Activated B cell treated with CpG ODN at 0.5 μM for 24 hours (primary cell): ENCODE measurements at places on chromosomes 13 and 19. TPM values are rescaled to one million over a fixed set of nuclear protein-coding genes. Genes with fewer than 3 reads are reported as not detected.
A peak's percentile ranks its signal among the peaks of the same experiment; 100 is the strongest.

Gene ZNF382
- total RNA-seq, result 11.5 and 14.4 TPM in 2 replicates

Gene PCDH20
- not detected in 2 replicates for total RNA-seq

Gene ZNF14
- 11.8 and 13.4 TPM in 2 replicates for total RNA-seq

Gene REXO1
- total RNA-seq, result 56.3 and 69.6 TPM in 2 replicates

- H3K4me1 ChIP-seq, result peaks cover 36% of the 10 kb centered on the region
- H3K27me3 ChIP-seq, result peaks cover 9% of the 10 kb centered on the region
- no peaks in the 10 kb centered on the region for H3K36me3 ChIP-seq
- H3K4me3 ChIP-seq, result no peak overlapping the region
- H3K27ac ChIP-seq, result no peak overlapping the region
- DNase-seq, result no peak
These were observed 61.9 kb downstream of the FLT1 start for GRCh38 chr13:28432816-28433560.

DNA sequence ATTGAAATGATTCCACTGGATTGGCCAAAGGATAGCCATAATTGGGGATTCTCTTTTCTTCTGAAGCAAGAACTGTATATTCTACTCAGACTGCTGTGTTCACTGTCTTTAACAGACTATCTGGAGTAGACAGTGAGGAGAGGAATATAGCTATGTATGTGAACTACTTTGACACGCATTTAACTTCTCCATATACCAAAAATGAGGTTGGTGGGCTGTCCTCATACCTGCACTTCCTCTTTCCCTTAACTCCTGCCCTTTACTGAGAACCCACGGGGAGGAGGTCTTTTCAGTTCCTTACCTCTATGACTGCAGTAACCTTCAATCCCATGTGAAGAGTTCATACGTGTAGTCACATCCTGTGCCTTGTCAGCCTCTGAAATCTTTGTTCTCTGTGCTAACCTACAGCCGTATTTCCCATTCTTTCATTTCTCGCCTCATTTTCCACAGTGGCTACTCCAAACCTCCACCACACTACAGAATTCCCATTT is 305.8 kb downstream of the MTUS2 start:
- no peak overlapping the region for H3K27ac ChIP-seq
- H3K4me3 ChIP-seq, result peak overlapping the region; percentile 32
- no peaks in the 10 kb centered on the region for H3K36me3 ChIP-seq
- H3K4me1 ChIP-seq, result peaks cover 20% of the 10 kb centered on the region
- peaks cover 2% of the 10 kb centered on the region for H3K27me3 ChIP-seq
- DNase-seq, result no peak

DNA sequence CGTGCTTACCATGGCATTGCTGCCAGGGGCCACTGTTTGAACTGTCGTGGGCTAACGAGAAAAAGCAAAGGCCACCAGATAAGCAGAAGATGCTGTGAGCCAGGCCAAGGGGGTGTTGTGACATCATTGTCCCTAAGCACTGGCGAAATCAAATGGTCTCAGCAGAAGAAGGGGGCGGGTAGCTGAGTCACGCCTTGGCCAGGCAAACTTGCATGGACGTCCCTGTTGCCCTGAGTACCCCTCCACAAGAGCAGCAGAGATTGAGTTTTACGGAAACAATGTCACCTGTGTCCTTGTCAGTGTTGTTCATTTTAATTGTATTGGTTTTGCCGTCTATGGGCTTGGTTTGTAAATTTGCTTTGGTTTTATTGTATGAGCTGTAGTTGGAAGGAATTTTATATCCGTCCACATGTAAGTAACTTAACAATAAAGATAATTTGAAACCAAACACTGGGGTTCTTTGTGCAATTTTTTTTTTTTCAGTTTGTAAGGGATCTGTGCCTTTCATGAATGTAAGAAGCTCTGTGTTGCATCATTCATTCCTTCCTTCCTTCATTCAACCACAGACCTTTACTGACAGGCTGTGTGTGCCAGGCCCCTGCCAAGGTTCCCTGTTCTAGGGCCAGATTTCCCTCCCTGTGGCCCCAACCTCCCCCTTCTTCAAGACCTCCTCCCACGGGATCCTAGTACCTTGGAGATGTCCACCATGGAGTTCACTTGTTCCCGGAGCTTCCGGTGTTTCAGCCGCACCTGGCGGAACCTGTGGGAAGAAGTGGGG is 12.3 kb downstream of the KCNN4 start:
- DNase-seq, result no peak
- peaks cover 83% of the 10 kb centered on the region for H3K36me3 ChIP-seq
- H3K27me3 ChIP-seq, result no peaks in the 10 kb centered on the region
- H3K4me1 ChIP-seq, result peaks cover 59% of the 10 kb centered on the region
- peak overlapping the region; percentile 94 for H3K27ac ChIP-seq

- no peak for DNase-seq
- no peaks in the 10 kb centered on the region for H3K4me1 ChIP-seq
- H3K27me3 ChIP-seq, result peaks cover 3% of the 10 kb centered on the region
- H3K36me3 ChIP-seq, result no peaks in the 10 kb centered on the region
These were observed 116.0 kb downstream of the TEX29 start for GRCh38 chr13:111436446-111436845.

GRCh38 chr13:103006641-103007426 is 59.4 kb downstream of the SLC10A2 start:
- DNase-seq, result no peak
- peak overlapping the region; percentile 70 for H3K4me3 ChIP-seq
- H3K27ac ChIP-seq, result peak overlapping the region; percentile 83
- H3K27me3 ChIP-seq, result no peaks in the 10 kb centered on the region
- H3K4me1 ChIP-seq, result peaks cover 30% of the 10 kb centered on the region
- H3K36me3 ChIP-seq, result no peaks in the 10 kb centered on the region

Gene TNFRSF19
- not detected in 2 replicates for total RNA-seq

Gene ASF1B
- total RNA-seq, result 3.4 and 3.7 TPM in 2 replicates

DNA sequence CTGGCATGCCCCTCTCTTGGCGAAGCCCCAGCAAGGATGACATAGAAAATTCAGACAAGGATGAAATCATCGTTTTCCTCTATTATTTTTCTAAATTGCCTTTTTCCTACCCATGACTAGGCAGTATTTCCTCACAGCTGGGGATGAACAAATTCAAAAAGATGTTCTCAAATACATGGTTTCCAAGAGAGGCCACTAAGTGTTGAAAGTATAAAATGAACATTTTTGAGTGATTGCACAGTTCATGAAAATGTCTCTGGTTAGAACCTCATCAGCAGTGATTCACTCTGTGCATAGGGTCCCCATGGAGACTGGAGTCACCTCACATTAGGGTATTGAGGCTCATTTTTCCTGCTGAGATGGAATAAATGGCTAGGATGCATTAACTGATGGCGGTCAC is 373.7 kb downstream of the DNAJC15 start:
- no peaks in the 10 kb centered on the region for H3K4me1 ChIP-seq
- H3K27me3 ChIP-seq, result peaks cover 2% of the 10 kb centered on the region
- H3K4me3 ChIP-seq, result no peak overlapping the region
- no peak for DNase-seq
- no peaks in the 10 kb centered on the region for H3K36me3 ChIP-seq

Gene ZNF837
- 3.1 and 3.5 TPM in 2 replicates for total RNA-seq

GRCh38 chr19:1839658-1840540 is 8.4 kb downstream of the REXO1 start:
- H3K4me1 ChIP-seq, result peaks cover 58% of the 10 kb centered on the region
- no peak for DNase-seq
- H3K27me3 ChIP-seq, result no peaks in the 10 kb centered on the region
- no peak overlapping the region for H3K4me3 ChIP-seq
- H3K27ac ChIP-seq, result no peak overlapping the region

GRCh38 chr19:12773571-12773970 is 1.8 kb downstream of the HOOK2 start:
- no peaks in the 10 kb centered on the region for H3K27me3 ChIP-seq
- no peaks in the 10 kb centered on the region for H3K36me3 ChIP-seq

DNA sequence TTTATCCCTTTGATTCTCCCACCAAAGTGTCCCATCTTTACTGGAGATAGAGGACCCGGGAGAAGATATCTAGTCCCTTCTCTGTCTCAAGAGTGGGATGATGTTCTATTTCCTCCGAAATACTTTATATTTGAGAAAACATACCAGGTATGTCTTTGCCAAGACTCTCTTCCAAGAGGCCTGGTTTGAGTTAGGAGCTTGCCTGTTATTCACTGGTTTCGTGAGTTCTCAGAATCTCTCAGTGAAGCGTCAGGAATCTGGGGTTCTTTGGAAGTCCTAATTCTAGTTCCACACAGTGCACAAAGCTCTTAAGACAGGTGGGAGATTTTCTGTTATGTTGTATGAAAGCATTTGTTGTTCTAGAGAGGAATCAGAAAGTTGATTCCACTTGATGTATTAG is 182.0 kb downstream of the DNAJC15 start:
- H3K27ac ChIP-seq, result no peak overlapping the region
- H3K4me3 ChIP-seq, result no peak overlapping the region
- no peaks in the 10 kb centered on the region for H3K4me1 ChIP-seq

DNA sequence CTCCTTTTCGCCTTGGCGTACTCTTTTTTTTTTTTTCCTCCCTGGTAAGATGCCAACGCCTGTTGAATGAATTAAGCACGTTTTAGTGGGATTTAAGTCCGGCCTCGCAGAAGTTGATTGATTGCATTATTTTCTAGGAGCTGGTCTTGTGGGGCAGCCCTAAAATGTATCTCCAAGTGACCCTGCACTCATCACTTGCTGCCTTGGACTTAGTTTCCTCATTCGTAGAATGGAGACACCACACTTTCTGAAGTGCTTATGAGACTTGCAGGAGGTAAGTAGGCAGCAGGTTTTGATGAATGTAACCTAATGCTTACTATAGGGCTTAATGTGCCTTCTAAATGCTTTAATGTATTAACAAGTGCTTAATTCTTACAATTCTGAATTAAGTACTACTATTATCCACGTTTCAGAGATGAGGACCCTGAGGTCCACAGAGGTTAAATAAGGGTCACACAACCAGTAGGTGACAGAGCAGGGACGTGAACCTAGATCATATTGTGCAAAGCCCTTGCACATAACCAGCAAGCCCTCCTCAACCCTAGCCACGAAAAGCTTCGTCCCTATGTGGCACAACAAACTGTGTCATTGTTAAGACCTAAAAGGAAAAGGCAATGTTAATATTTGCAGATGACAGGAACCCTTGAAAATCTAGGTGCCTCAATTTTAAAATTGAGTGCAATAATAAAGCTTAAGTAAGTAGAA is 514 bp upstream of the ARGLU1 start:
- H3K36me3 ChIP-seq, result peaks cover 8% of the 10 kb centered on the region
- H3K27me3 ChIP-seq, result no peaks in the 10 kb centered on the region
- peaks cover 48% of the 10 kb centered on the region for H3K4me1 ChIP-seq
- no peak for DNase-seq
- peak overlapping the region; percentile 93 for H3K27ac ChIP-seq
- peak overlapping the region; percentile 88 for H3K4me3 ChIP-seq

Gene TMEM238
- 3.8 and 4.9 TPM in 2 replicates for total RNA-seq

Gene SLAIN1
- 15.3 and 16.2 TPM in 2 replicates for total RNA-seq

Gene WDR62
- 2.7 and 3.3 TPM in 2 replicates for total RNA-seq

- H3K4me3 ChIP-seq, result no peak overlapping the region
- no peaks in the 10 kb centered on the region for H3K27me3 ChIP-seq
- peaks cover 55% of the 10 kb centered on the region for H3K36me3 ChIP-seq
- H3K4me1 ChIP-seq, result peaks cover 5% of the 10 kb centered on the region
These were observed 46.0 kb downstream of the MICU2 start for GRCh38 chr13:21557995-21558394.

DNA sequence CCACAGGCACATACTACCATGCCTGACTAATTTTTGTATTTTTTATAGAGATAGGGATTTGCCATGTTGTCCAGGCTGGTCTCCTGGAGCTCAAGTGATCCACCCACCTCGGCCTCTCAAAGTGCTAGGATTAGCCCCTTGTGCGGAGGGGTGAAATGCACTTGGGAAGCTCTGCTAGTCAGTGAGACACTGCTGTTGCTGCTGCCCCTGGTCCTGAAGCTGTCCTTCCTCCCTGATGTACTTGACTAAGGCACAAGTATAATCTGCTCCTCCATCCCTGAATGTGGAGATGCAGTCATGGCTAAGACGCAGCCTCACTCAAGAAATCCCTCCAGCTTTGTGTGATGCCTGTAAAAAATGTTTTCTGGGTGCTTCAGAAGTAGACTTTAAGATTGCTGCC is 124.5 kb downstream of the KCTD15 start:
- H3K4me1 ChIP-seq, result no peaks in the 10 kb centered on the region
- no peak for DNase-seq
- no peaks in the 10 kb centered on the region for H3K36me3 ChIP-seq
- no peak overlapping the region for H3K4me3 ChIP-seq

GRCh38 chr19:46391296-46392251 is 21.8 kb downstream of the CCDC8 start:
- no peak for DNase-seq
- H3K36me3 ChIP-seq, result peaks cover 56% of the 10 kb centered on the region
- H3K4me3 ChIP-seq, result no peak overlapping the region

- no peak overlapping the region for H3K27ac ChIP-seq
- peaks cover 2% of the 10 kb centered on the region for H3K27me3 ChIP-seq
- DNase-seq, result no peak
- no peaks in the 10 kb centered on the region for H3K36me3 ChIP-seq
- no peak overlapping the region for H3K4me3 ChIP-seq
These were observed 18.3 kb downstream of the KCNN1 start for GRCh38 chr19:17985037-17985818.

- H3K27ac ChIP-seq, result no peak overlapping the region
- no peaks in the 10 kb centered on the region for H3K27me3 ChIP-seq
- no peak for DNase-seq
- no peak overlapping the region for H3K4me3 ChIP-seq
- H3K4me1 ChIP-seq, result no peaks in the 10 kb centered on the region
These were observed 29.0 kb upstream of the SLITRK6 start for GRCh38 chr13:85828094-85828684.

Gene FLT3LG
- total RNA-seq, result 15.4 and 17.7 TPM in 2 replicates

Gene ZIK1
- 16.2 and 18.1 TPM in 2 replicates for total RNA-seq

- no peak overlapping the region for H3K4me3 ChIP-seq
- no peak overlapping the region for H3K27ac ChIP-seq
- H3K36me3 ChIP-seq, result peaks cover 32% of the 10 kb centered on the region
- peaks cover 22% of the 10 kb centered on the region for H3K27me3 ChIP-seq
- peak; percentile 11 for DNase-seq
These were observed 88.1 kb downstream of the SLC7A1 start for GRCh38 chr13:29507356-29507755.

- H3K27ac ChIP-seq, result no peak overlapping the region
- no peak overlapping the region for H3K4me3 ChIP-seq
- no peaks in the 10 kb centered on the region for H3K27me3 ChIP-seq
- H3K36me3 ChIP-seq, result no peaks in the 10 kb centered on the region
- H3K4me1 ChIP-seq, result no peaks in the 10 kb centered on the region
These were observed 80.4 kb upstream of the TRPC4 start for GRCh38 chr13:37950016-37950415.

- H3K4me3 ChIP-seq, result peak overlapping the region; percentile 61
- no peak for DNase-seq
- H3K4me1 ChIP-seq, result peaks cover 17% of the 10 kb centered on the region
These were observed 1.3 kb downstream of the SELENOV start for GRCh38 chr19:39516270-39516669.

GRCh38 chr13:40059540-40060232 is 404.2 kb downstream of the COG6 start:
- H3K27me3 ChIP-seq, result no peaks in the 10 kb centered on the region
- no peaks in the 10 kb centered on the region for H3K36me3 ChIP-seq
- H3K4me3 ChIP-seq, result no peak overlapping the region

DNA sequence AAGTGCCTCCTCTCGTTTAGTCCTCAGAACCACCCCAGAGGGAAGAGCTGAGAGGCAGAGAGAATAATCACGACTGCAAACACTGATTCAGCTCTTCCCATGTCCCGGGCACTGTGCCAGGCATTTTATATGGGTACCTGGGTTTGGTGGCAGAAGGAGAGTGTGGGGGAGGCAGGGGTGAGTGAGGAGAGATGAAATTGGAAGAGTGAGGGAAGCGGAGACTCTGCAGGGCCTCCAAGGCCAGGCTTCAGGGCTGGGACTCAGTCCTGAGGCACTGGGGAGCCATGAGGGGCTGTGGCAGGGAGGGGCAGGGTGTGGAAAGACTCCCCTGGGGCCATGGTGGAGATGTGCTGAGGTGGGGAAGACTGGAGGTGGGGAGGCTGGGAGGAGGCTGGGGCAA is 8.7 kb downstream of the SYNGR4 start:
- no peaks in the 10 kb centered on the region for H3K36me3 ChIP-seq
- no peak for DNase-seq
- no peak overlapping the region for H3K4me3 ChIP-seq
- H3K4me1 ChIP-seq, result no peaks in the 10 kb centered on the region
- H3K27ac ChIP-seq, result no peak overlapping the region

Gene APOC1
- total RNA-seq, result 1.2 and 1.7 TPM in 2 replicates
